ENCODE measurements at places on chromosomes 16 and 17. TPM values are rescaled to one million over a fixed set of nuclear protein-coding genes. Genes with fewer than 3 reads are reported as not detected.

Gene CCL3
- not detected for total RNA-seq

Gene CLEC19A
- total RNA-seq: not detected

Gene GJC1
- 21.1 TPM for total RNA-seq

Gene WSB1
- total RNA-seq: 99.0 TPM

Gene BOLA2B
- total RNA-seq: 137 TPM

Gene NPIPA7
- total RNA-seq: not detected

Gene C17orf113
- total RNA-seq: 0.49 TPM

Gene TNK1
- total RNA-seq: not detected

Gene IRX5
- 2.5 TPM for total RNA-seq

Gene DGKE
- total RNA-seq: 5.2 TPM

Gene EEF2KMT
- 2.2 TPM for total RNA-seq

Gene CTRB2
- total RNA-seq: not detected

Gene TNFRSF12A
- 26.7 TPM for total RNA-seq

Gene C16orf96
- not detected for total RNA-seq

Gene TLCD3B
- total RNA-seq: 0.18 TPM

Gene KIF2B
- total RNA-seq: not detected

Gene NPEPPS
- total RNA-seq: 106 TPM

Gene CACNG1
- total RNA-seq: not detected

Gene GPR139
- total RNA-seq: not detected

Gene ZNF213
- 6.9 TPM for total RNA-seq

Gene TMC6
- total RNA-seq: 1.2 TPM

Gene PDIA2
- not detected for total RNA-seq

Gene KRT26
- total RNA-seq: not detected

Gene IL17C
- total RNA-seq: not detected

Gene DNAH2
- under 0.01 TPM for total RNA-seq

Gene GNG13
- total RNA-seq: not detected

Gene MYO1D
- total RNA-seq: 45.1 TPM

Gene CD300LG
- not detected for total RNA-seq

Gene CSH2
- total RNA-seq: not detected

Gene CHST5
- total RNA-seq: not detected

Gene COPRS
- 97.1 TPM for total RNA-seq

Gene TMEM132E
- under 0.01 TPM for total RNA-seq

Gene SPPL2C
- not detected for total RNA-seq

Gene SLC52A1
- 0.25 TPM for total RNA-seq

Gene SLC16A6
- 0.09 TPM for total RNA-seq

Gene CHD3
- total RNA-seq: 143 TPM

Gene NAGS
- total RNA-seq: 2.5 TPM

Gene ADAM11
- total RNA-seq: 0.36 TPM

Gene KRTAP2-3
- not detected for total RNA-seq

Gene KRTAP4-16
- not detected for total RNA-seq

Gene TSNAXIP1
- total RNA-seq: 1.8 TPM

Gene HBZ
- not detected for total RNA-seq

Gene CCL15
- total RNA-seq: not detected

Gene NMT1
- total RNA-seq: 296 TPM

Gene ACACA
- 72.7 TPM for total RNA-seq

Gene MYL11
- not detected for total RNA-seq

Gene HAS3
- total RNA-seq: 0.81 TPM

Gene TBC1D3K
- not detected for total RNA-seq

Gene NEUROD2
- total RNA-seq: not detected

Gene DOK4
- total RNA-seq: 19.5 TPM
